ENCODE measurements at places on chromosomes 12 and 14.

DNA sequence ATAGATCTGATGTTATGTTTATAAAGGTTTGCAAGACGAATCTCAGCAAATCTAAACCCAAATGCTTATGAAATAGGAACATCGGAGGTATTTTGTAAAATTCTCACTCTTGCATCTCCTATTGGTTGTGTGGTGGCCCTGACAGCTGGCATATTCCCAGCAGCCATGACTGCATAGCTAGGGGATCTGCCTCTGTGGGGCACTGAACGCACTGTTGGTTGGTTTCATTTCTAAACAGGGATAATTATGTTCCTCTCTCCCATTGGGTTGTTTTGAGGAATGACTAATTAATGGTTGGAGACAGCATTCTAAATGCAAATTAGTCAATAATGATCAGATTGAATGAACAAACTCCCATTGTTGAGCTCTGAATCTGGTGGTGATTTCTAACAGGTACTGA is 2.7 kb upstream of the BEST3 start:
- DNase-seq, result no peak

DNA sequence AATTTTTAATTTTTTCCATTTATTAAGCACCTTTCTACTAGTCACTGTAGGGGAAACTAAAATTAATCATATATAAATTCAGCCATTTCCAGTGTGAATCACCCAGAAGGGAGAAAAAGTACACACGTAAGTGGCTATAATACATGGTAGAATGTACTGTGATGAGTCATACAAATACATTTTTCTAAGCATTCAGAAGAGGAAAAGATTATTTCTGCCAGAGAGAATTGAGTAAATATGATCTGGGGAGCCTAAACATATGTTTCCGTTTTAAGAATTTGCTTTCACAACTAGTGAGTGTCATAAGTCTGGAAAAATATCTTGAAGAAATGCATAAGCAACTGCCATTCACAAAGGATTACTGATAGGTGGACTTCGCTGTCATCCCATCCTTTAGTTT is 102.8 kb downstream of the TGFB3 start:
- no peak for DNase-seq

DNA sequence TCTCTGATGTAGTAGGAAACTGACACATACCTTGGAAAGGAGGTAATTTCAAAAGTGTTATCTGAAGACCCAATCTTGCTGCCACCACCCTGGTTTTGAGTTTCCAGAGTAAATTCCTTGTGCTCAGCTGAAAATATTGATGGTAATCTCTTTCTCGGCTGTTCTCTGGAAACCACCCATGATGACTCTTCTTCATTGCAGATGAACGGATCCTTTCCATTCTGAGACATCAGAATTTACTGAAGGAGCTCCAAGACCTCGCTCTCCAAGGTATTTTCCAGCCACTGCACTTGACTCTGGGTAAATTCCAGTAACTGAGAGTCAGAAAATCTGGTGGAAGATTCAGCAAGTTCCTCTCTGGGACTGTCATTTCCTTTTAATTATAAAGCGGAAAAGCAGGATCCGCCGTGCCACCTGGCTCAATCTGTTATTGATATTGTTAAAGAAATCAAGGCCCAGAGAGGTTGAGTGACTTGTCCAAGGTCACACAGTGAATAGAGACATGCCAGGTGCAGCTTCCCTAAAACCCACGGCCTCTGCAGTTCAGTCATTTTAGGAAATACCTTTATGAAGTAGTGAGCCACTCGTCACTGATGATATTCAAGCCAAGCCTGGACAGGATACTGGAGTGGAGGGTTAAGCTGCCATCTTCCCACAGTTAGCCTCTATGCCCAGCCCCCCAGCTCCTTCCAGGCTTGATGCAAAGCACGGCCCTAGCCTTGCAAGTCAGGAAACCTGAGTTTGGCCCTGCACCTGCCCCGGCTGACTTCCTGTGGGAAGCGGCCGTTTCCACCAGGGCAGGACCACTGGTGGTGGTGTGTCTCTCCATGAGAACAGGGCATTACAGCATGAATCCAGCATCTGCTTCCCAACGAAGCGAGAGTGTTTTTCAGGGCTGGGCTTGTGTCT is 4.7 kb downstream of the CHGA start:
- DNase-seq, result no peak

DNA sequence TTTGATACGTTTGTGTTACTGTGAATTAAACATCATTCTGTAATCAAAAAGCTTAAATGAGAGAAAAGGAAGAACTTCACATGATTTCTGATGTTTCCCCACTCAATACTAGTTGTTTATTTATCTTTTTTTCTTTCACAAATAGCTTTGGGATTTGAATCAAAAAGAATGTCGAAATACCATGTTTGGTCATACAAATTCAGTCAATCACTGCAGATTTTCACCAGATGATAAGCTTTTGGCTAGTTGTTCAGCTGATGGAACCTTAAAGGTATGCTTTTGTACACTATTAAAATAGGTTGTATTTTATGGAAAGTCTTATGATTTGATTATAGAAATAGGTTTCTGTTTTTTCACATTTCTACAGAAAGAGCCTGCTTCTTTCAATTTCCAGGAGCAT is 41.5 kb downstream of the APAF1 start:
- DNase-seq, result no peak

DNA sequence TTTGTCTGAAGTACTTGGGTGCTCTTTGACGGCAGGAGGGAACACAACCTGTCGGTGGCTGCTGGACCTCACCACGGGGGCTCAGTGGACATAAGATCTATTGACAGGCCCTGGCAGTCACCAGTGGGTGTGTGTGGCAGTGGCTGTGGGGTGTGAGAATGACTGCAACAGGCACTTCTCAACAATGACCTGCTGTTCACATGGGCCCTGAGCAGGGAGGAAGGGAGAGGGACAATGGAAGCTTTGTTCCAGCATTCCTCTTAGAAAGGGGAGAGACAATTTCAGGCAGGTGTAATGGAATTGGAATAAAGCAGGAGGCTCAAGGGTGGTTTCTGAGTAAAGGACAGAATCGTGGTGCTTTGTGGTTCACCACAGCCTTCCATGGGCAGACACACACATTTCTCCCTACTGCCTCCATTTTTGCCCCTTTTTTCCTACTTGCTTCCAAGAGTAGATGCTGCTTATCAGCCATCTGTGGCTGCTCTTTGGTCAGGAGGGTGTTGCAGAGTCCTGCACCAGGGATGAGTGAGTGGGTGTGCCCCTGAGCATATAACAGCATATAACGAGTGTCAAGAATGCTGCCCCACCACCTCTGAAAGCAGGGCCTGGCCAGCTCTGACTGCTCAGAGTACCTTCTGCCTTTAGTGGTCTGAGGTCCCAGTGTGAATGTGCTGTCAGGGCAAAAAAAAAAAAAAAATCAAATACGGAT is 267.7 kb downstream of the RASSF9 start:
- no peak for DNase-seq

DNA sequence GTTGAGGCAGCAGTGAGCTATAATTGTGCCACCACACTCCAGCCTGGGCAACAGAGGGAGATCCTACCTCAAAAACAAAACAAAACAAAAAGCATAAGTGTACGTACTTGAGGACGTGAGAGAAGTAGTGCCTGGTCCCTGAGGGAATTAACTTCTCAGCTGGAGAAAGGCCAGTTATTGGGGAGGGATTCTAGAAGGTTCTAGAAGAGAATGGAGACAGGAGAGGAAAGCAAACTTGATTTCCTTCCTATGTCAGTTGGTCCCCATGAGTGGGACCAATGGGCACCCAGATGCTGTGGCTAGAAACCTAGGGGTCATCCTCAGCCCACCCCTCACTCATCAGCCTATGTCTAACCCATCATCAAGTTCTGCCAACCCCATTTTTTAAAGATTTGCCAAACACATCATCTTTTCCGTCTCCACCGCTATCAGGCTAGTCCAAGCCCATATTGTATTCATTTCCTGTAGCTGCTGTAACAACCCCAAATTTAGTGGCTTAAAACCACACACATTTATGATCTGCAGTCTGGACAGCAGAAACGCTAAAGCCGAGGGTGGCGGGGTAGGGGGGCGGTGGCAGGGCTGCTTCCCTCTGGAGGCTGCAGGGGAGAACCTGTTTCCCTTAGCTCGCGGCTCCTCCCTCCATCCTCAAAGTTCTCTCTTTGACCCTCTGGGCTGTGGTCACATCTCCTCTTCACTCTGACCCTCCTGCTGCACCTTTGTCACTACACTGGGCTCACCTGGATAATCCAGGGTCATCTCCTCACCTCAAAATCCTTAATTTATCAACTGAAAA is 7.2 kb upstream of the RBM19 start:
- DNase-seq, result no peak

- no peak for DNase-seq
Observed at GRCh38 chr12:109793826-109794501, 39.2 kb downstream of the TRPV4 start.

- DNase-seq, result no peak
Observed at GRCh38 chr12:121184425-121184824, 25.5 kb upstream of the P2RX4 start.

DNA sequence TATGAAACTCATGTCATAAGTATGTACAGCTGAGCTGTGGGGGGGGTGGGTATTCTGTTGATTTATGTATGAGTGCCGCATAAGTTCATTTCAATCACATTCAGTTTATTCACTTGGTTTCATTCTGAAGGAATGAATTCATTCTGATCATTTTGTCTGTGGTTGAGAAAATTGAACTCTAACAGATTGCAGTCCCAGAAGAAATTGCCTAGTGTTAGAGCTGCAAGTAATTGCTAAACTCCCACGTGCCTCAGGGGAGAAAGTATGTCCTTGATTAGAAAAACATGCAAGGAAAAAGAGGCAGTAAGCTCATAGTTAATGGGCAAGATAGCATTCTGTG is 442.4 kb upstream of the MGAT4C start:
- DNase-seq, result no peak

DNA sequence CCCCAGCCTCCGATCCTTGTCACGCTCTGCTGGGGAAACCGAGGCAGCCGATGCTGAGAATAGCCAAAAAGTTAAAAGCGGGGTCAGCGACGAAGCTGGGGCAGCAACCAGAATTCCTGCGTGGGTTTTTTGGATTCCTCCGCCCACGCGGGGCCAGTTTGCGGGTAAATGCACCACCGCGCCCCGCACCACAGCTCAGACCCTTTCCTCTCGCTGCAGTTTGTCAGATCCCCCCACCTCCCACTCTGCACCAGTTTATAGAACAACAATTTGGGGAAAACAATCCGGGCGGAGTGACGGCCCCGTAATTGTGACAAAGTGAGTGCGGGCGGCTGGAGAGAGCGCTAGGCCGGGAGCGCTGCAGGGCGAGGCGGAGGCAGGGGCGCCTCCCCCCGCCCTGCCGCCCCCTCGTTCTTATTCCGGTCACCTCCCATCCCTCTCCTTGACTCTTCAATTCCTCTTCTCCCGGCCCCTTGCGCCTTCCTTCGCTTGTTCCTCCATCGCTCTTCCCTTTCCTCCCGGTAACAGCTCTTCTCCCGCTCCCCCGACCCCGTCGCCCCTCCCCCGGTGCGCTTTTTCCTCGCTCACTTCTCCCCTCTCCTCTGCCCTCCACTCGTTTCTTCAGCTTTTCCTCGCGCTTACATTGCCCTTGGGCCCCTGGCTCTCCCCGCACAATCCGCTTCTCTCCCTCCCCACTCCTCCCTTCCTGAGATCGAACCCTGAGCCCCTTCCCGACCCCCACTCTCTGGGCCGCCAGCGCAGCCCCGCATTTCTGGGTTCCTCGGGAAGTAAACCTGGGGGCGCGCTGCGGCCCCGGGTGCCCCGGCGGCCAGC is 646 bp upstream of the DNAJC22 start:
- DNase-seq, result no peak

DNA sequence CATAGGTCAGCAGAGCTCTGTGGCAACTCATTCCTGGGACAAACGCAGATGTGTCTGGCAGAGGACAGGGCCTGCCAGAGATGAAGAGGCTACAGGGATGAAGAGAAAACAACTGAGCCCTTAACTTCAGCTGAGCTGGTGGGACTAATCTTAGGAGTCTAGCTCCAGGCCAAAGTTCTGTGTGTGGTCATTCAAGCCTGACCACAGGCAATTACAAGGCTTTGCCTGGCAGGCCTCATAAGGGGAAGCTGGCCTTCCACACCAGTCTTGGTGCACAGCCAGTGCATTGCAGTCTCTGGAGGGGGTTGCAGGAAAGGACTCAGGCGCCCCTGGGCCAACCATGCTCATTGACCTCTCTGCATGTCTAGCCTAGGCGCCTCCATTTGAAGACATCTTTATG is 127.6 kb upstream of the DAAM1 start:
- DNase-seq, result no peak

- no peak for DNase-seq
Observed at GRCh38 chr12:120856980-120857379, 47.2 kb downstream of the SPPL3 start.

- no peak for DNase-seq
Observed at GRCh38 chr12:108338915-108339657, at the start of gene CMKLR1. CMKLR1 (minus strand) TSS chr12:108339311; CDS start chr12:108293591, 45,720 bp downstream.

DNA sequence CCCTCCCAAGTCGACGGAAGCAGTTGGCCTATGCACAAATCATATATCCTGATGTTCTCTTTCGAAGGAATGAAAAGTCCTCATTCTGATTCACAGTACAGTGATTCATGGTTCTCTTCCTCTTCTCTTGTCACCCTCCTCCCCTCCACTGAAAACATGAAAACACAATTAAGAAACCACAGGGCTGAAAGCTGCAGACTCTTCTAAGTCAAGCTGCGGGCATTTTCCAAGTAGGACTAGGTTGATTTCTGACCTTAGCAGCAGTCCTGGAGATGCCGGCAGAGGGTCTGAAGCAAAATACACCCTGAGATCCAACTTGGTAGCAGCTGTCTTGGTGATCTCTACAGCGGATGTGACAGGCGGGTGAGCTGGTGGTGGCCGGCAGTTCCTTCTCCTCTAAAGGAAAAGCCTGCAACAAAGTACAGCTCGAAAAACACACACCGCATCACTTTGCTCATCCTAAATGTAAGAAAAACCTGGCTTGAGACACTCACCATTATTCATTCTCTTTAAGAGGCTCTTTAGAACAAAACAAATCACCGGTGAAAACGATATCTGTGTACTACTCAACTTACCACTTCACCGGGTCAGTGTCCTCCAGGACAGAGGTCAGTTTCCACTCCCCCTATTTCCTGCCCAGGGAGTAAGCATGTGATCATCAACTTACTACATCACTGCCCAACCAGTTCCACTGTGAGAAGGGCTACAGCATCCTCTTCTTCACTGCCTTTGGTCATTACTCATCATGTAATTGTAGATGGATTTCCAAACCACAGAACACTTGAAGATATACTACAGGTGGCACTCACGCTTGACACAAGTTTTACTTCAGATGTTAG is 6.0 kb downstream of the TMCC3 start:
- DNase-seq, result no peak

DNA sequence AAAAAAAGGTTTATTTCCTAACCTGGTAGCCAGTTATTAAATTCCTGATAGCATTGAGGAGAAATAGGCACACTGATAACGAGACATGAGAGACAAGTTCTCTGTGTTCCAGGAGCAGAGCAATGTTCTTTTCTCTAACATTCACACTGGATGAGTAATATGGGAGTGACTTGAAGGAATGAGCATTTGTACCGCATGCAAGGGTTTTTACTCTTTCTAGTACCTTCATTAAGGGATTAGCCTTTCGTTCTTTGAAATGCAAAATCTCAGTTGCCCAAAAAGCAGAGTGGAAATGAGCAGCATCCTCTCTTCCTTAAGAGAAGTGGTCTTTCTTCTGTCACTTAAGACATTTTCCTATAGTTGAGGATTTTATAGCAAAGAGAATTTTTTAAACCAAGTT is 54.7 kb downstream of the FGD4 start:
- DNase-seq, result no peak
